ENCODE measurements at places on chromosomes 7 and 10.

GRCh38 chr7:95730493-95731280 is 41.7 kb upstream of the DYNC1I1 start:
- DNase-seq, result no peak

DNA sequence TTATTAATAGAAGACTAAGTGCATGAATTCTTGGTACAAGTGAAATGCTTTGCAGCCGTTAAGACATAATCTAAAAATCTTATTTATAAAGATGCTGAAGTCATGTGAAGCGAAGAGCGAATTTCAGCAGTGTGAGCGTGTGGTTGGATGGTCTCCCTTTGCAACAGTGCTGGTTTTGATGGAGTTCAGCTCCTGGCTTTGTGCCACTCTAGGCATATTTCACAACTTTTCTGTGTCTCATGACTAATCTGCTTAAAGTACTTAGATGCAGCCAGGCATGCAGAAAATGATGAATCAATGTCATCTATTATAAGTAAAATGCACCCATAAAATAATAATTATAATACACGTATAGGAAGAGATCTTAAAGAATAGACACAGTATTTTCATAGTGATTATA is 107.2 kb upstream of the TCERG1L start:
- no peak for DNase-seq

DNA sequence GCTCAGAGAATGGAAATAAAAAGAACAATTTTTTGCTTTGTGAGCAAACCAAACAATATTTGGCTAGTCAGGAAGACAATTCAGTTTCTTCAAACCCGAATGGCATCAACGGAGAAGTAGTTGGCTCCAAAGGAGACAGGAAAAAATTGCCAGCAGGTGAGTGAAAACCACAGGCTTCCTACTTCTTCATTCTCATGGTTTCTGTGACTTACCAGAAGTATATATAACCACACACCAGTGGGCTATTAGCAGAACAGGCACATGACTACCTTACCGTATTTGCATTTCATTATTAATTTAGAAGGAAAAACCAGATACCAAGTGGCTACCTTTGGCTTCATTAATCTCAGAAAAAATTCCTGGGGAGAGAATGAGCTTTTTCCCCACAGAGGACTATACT is 8.8 kb downstream of the TDRD1 start:
- no peak for DNase-seq

GRCh38 chr7:130022623-130023175 is 28.5 kb downstream of the ZC3HC1 start:
- DNase-seq, result no peak

DNA sequence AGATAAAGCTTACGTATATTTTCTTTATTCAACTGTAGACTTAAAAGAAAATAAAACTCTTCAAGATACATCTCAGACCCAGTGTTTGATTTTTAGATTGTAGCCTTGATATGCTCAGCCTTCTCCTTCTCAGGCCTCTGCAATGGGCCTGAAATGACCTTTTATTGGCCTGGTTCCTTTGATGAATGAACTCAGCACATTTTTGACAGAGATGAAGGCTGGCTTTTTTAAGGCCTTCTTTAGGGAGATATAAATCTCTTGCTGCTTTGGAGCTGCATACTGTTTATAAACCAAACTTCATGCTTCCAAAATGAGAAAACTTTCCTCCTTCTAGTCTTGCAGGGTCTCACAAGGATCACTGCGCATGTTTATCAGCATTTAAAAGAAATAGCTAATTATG is 1049.8 kb downstream of the LRMDA start:
- DNase-seq, result no peak

DNA sequence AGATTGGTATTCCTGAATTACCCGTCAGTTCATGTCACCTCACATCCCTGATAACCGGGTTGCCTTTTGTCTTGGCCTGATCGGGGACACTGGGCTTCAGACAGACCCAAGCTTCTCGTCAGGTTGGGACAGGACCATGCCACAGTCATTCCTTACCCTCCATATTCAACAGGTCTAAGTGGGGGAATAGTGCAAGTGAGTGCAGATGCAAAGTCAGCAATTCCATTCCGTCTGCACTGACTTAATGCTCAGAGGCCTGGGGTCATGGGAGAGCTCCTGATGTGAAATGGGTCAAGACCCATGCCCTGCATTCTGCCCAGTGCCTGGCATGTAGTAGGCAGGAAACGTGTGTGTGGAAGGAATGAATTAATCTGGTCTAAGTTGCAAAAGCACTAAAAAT is 95.4 kb upstream of the PITRM1 start:
- DNase-seq, result no peak

DNA sequence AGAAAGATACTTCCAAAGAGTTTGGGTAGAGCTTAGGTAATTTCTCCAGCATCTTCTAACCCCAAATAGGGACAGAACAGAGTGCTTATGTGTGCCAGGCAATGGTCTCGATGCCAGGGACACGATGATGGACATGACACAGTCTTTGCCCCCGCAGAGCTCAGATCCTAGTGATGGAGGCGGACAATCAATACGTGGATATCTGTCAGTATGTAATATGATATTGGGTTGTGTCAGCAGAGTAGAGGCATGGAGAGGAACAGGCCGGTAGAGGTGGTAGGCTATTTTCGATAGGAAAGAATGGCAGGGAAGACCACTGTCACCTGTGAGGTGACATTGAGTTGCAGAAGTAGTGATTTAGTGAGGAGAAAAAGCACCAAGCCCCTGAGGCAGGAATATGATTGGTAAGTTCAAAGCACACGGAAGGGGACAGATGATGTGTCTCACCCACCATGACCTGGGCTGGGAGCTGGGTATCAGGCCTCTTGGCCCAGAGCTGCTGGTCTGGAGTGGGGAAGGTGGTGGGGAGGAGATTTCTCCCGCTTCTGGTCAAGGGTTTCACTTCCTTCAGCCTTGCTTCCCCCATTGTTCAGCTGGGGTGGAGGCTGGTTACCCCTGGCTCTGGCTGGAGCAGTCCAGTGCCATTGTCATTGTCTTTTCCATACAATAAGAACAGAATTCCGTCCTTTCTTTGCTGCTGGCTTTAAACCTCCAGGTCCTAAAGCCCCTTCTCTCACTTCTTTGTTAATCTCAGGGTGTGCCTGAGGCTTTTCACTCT is 36.0 kb upstream of the SRGN start:
- DNase-seq, result no peak

DNA sequence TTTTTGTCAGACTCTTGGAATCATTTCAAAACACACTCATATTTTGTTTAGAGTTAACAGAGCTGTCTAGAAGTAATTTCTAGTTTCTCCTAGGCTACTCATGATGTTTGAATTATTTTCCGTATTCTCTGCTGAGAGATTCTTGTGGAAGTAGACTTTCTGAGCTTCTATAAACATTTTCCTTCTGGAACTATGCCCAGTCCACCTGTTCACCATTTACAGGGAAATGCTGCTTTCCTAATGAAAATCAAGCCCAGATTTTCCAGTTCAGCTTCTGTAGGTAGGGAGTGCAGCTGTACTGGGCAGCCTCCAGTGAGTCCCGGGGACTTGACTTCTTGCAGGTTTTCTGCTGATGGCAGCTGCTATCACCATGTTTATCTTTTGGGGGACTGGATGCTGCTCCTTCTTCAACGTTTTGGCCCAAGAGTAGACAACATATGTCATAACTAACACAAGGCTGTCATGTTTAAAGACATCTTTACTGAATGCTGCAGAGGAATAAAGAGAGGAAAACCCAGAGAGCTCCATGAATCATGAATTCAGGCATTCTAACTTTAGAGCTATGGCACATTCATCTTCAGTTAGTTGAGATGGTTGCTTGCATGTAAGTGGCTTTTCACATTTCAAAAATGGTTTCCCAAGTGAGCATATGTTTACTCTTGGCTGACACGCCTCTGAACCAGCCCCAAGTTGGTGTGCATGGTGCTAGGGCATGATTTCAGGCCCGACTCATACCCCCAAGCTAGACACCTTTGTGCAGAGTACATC is 85.6 kb downstream of the SDK1 start:
- DNase-seq, result no peak

GRCh38 chr10:97690133-97690532 is 3.1 kb upstream of the AVPI1 start:
- no peak for DNase-seq

- no peak for DNase-seq
Observed at GRCh38 chr7:157890921-157891401, 554.2 kb downstream of the DNAJB6 start.

GRCh38 chr7:155807065-155807671 is 5.1 kb downstream of the SHH start:
- DNase-seq, result no peak

DNA sequence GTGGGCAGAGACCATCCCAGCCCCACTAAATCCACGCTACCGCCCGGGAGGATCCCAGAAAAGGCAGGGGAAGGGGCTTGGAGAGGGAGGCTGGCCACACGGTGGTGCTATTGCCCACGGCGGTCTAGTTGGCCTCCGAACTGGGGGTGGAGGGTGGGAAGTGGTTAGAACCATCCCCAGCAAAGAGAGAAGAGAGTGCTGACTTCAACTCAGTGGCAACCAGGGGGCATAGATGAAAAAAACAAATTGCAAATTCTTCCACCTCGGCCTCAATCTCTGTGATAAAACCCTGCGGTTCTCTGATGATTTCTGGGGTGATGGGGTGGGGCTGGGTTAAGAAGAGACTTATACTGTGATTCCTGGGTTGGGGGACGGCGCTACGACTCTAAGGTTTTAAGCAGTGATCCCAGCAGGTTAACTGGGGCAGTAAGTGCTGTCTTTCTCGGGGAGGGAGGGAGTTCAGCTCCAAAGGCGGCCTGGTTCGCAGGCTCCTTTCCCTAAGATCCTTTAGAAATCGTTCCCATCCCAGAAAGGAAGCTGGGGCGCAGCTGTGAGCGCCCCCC is 154.5 kb upstream of the LYZL2 start:
- no peak for DNase-seq

DNA sequence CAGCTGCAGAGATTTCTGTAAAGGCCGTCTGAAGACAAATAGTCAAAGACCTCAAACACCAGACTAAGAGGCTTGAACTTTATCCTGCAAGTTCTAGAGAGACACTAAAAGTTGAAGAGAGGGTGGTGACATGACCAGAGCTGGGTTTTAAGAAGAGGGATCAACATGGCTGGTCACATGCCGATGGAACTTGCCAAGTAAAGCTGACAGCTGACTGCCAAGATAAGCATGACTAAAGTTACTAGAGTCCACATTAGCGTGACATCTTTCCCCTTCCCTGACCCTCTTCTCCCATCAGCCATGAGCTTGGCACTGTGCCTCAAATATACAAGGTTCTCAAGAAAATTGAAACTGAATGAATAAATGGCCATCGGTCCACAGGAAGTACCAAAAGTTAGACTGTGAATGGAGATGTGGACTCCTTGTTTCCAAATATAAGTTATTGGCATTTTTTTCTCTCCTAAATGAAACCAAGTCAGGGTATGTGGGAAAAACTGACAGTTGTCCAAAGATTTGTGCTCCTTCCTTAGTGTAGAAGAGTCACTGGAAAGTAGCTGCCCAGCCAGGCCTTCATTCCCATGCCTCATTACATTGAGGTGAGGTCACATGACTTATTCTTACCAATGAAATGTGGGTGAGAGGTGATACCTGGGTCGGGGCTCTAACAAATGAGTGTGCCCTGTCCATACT is 24.5 kb downstream of the XPNPEP1 start:
- no peak for DNase-seq

- DNase-seq, result no peak
Observed at GRCh38 chr10:102620591-102621442, 23.5 kb upstream of the TRIM8 start.

DNA sequence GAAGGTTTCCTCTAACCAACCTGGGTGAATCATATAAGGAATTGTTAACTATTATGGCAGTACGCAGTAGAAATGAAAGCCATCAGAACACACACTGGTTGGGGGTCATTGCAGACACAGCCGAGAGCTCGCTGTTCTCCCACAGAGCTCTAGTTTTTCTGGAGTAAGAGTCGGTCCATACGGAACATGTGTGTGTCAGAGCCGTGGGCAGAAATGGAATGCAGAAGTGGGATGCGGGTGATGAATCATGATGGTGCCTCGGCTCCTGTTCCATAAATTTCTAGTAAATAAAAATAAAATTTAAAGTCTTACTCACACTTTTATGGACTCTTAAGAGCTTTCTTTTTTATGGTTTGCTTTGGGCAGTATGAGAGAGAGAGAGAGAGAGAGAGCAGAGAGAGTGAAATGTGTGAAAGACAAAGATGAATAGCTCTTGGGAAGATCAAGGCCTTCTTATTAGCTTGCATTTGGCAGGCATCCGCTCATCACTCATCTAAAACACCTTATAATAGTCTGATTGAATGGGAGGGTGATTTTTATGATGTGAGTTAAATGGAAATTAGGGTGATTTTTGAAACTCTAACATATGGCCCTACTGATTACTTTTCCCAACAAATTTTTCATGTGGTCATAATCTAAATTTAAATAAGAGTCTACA is 98.8 kb upstream of the PFKP start:
- DNase-seq, result no peak

DNA sequence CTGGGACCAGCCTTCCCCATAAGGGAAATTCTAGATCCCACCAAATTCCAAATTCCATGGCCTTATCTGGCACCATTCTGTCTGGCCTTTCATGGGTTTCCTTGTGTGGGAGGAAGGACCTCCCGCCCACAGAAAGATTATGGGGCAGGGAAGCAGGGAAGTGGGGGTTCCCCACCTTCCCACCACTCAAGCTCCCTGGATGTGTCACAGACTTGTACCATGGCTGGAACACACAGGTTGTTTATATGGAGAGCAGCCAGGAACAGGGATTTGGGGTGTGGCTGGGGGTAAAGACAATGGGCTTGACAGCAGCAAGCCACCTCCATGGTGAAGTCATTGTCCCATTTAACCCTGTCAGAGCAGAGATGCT is 18.3 kb downstream of the UNC5B start:
- DNase-seq, result no peak

DNA sequence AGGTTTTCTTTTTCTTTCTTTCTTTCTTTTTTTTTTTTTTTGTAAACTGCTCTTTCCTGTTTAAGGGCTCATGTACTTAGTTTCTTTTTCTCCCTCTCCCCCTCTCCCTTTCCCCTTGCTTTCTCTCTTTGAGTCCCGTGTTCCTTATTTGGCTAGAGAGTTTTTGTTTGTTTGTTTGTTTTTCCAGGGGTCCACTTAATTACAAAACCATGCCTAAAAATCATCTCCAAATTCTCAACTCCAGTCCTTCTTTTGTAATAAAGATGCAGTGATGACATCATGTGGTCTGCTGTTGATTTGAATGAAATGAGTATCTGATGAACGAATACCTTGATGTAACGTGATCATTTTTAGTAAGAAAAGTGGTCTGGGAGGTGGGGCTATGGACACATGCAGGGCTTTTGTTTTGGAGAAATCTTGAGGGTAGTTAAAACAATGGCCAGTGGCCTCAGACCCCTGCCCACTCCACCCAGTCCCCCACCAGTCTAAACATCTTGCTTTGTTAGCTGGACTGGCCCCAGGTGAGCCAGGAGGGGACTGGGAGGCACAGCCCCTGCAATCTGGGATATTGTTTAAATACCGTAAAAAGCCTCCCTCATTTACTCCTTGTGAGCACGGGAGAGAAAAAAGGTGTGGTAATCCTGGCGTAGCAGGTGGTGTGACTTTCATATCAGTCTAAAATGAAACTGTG is 165.7 kb downstream of the LRMDA start:
- no peak for DNase-seq

Measured in NK-92 treated with Interleukin-12 subunit alpha and Interleukin-12 subunit beta, amount 100 ng/mL, for 24 hours (cell line).